ENCODE measurements at places on chromosomes 2 and 18.

DNA sequence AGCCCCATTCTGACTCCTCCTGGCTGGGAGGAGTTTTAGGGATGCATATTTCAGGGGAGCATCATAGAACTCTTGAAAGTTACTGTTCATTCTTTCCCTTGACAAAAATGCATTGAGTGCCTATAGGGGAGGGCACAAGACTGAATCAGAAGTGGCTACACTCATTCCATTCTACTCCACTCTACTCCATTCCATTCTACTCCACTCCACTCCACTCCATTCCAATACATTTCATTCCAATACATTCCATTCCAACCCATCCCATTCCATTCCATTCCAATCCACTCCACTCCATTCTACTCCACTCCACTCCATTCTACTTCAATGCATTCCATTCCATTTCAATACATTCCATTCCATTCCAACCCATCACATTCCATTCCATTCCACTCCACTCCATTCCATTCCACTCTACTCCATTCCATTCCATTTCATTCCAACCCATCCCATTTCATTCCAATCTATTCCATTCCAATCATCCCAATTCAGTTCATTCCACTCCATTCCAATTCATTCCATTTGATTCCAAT, 110.8 kb downstream of the LOXHD1 start:
- no peak for DNase-seq

DNA sequence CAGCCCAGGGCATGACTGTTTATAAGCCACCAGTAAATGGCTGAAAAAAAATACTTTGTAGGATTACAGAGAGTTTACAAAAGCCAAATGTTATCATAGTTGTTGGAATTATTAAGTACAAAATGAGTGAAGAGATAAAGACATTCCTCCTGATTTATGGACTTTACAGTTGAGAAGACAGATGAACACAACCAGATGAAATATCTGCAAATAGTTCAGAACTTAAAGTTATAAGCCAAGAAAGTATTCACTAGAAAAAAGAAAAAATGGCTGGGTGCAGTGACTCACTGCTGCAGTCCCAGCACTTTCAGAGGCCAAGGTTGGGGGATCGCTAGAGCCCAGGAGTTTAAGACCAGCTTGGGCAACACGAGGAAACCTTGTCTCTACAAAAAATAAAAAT, 11.2 kb downstream of the PMAIP1 start:
- no peak for DNase-seq

GRCh38 chr2:110881908-110882307, 149.5 kb downstream of the ACOXL start:
- DNase-seq = peak; percentile 55

DNA sequence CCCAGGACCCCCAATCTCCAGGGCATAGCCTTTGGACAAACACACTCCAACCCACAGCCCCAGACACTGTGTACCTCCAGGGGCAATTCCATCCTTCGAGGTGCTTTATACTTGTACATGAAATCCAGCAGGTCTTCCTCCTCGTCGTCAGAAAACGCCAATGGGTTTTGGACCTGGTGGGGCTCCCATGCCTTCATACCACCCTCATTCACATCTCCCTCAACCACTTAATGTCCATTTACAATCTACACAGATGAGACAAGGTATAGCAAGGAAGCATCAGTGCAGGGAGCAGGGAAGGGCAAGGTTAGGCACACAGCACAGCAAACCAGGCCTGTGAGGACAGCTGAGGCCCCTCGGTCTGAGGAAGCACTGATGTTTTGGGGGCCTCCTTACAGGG, 20.6 kb downstream of the MRPL35 start:
- no peak for DNase-seq

DNA sequence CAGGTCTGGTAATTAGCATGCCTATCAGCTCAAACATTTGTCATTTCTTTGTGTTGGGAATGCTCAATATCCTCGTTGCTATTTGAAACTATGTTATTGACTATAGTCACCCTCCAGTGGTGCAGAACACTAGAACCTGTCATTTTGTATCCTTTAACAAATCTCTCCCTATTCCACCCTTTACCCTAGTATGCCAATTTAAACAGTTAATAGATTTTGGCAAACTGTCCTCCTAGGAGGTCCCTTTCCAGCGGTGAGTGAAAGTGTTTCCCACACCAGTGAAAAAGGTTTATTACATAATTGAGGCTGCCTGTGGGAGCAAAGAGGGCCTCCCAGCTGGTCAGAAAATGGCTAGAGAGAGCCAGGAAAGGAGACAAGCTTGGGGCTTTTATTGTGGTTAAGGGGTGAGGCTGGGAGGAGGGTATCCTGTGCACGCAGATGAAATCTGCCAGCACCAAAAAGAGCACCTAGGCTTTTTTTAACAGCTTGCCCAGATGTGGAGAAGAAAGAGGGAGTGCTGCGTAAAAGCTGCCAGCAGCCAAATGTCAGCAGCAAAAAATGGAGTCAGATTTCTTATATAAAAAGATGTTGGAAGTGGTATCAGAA, 1.8 kb upstream of the DRC1 start:
- DNase-seq = no peak

DNA sequence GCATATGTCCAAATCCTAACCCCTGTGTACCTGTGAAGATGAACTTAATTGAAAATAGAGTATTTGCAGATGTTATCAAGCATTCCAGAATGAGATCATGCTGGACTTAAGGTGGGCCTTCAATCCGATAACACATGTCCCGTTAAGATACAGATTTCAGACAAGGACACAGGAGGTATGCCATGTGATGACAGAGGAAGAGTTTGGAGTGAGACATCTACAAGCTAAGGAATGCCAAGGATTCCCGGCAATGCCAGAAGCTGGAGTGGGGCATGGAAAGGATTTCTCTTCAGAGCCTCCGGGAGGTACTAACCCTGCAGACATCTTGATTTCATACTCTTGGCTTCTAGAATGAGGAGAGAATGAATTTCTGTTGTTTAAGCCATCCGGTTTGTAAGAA, 231.7 kb downstream of the ALK start:
- DNase-seq = no peak

GRCh38 chr2:8380026-8380425, 301.8 kb upstream of the ID2 start:
- no peak for DNase-seq

DNA sequence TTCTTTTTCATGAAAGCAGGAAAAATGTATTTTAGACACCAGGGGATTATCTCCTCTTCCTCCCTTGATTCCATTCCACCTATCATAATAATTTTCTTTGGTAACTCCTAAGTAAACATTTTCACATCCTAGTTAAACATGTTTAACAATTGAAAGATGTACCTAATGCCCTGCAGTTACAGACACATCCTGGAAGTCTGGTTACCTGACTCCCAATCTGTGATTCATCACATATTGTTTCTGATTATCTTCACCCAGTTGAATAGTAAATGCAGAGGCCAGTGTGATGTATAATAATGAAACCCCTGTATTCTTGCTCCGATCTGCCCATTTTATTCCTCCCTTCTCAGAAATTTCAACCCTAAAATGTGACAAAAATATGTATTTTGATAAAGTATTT, 1237.6 kb upstream of the LRRTM1 start:
- DNase-seq = no peak

DNA sequence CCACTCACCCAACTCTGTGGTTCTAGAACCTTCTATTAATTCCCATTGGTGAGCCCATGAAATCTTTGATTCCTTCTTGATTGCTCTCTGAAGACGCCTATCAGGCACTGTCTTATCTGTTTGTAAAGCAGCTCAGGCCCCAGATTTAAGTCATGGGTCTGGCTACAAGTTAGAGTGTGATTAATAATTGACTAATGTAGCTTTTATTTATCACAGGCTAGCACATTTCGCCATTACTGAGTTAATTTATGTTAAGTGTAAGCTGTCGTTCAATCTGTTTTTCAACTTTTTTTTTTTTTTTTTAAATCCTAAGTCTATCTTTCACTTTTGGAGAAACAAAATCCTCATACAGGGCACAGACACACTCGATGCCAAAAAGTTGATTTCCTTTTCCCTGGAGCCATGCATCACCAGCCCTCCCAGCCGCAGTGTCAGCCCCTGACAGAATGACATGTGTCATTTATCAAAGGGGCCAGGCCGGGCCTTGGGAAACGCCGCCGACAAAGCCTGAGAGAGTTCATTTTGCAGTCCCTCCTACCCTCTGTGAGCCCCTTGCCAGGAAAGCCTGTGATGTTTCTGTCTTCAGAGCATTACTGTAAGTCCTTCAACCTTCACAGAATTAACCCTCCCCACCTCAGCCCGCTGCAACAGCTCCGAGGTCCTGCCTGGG, 15.8 kb downstream of the TSHZ1 start:
- DNase-seq = no peak

DNA sequence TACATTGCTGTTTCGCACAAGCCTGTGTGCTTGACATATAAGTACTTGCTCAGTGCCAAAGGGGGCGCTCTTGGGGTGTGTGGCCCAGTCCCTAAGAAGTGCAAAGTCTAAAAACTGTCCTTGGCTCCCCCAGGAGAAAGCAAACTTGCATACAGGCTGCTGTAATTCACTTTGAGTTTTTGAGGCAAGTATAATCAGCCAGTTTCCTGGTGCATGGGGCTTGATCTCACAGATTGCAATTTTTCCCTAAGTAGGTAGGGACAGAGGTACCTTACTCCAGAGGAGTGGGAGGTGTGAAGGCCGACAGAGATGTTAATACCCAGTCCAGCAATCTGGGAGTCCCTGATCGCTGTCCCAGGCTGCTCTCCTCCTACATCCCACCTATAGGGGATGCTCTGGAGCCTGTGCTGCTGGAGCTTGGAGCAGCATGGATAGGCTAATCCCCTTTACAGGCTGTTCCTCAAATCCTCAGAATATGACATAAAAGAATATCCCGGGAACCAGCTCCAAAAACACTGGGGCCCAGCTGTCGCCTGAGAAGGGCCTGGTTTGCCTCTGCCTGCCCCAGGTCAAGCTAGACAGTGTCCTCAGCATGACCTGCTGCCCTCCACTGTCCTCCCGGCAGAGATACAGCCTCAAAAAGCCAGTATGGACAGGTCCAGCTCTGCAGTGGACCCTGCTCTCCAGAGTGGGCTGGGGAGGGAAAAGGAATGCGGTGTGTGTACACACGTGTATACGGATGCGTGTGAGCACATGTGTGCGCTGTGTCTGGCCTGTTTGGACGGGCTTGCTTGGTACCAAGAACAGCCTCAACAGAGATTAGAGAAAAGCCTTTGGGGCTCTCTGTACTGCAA, 136.5 kb upstream of the HAAO start:
- DNase-seq = no peak

- no peak for DNase-seq
Measured at GRCh38 chr2:223102040-223102400, 50.0 kb downstream of the KCNE4 start.

GRCh38 chr2:200042102-200042735, 86.8 kb downstream of the MAIP1 start:
- DNase-seq = no peak

GRCh38 chr18:32974421-32975162, 201.8 kb upstream of the KLHL14 start:
- DNase-seq = peak; percentile 62

GRCh38 chr18:57619876-57620275, 1.8 kb downstream of the NARS1 start:
- DNase-seq = no peak

DNA sequence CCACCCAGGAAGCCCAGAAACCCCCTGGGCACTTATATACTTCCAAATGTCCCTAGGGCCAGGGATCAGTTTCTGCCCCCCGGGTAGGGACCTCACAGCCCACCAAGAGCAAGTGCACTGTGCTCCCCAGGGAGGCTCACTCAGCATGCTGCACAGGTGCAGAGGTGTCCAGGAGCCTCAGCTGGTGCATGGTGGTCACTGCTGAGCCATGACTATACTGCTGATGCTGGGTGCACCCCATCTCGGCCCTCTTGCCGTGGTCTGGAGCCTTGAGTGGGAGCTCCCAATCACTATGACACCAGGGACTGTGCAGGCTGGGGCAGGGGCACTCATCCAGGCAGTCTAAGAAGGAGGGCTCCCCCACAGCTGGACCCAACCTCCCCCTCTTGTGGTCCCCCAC, 617.8 kb upstream of the RAB6C start:
- DNase-seq = no peak

DNA sequence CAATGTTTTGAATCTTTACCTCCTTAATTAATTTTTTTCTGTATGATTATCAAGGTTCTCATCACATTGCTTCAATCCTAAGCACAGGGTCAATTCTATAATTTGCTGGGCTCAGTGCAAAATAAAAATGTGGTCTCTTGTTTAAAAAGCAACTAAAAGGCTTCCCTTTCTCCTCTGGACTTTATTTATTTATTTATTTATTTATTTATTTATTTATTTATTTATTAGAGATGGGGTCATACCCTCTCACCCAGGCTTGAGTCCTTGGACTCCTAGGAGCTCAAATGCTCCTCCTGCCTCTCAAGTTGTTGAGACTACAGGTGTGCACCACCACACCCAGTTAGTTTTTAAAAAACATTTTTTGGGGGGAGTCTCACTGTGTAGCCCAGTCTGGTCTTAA, 710.1 kb upstream of the REG3G start:
- DNase-seq = no peak

- DNase-seq = no peak
Measured at GRCh38 chr18:55465313-55465712, 122.7 kb downstream of the TCF4 start.

GRCh38 chr2:197179744-197180498, 130.7 kb downstream of the ANKRD44 start:
- no peak for DNase-seq

GRCh38 chr18:44039826-44040225, 640.9 kb upstream of the SETBP1 start:
- DNase-seq = no peak
